ENCODE measurements at places on chromosomes 3 and 15.

GRCh38 chr15:89341316-89342005 is 6.8 kb upstream of the POLG start:
- no peak for DNase-seq

DNA sequence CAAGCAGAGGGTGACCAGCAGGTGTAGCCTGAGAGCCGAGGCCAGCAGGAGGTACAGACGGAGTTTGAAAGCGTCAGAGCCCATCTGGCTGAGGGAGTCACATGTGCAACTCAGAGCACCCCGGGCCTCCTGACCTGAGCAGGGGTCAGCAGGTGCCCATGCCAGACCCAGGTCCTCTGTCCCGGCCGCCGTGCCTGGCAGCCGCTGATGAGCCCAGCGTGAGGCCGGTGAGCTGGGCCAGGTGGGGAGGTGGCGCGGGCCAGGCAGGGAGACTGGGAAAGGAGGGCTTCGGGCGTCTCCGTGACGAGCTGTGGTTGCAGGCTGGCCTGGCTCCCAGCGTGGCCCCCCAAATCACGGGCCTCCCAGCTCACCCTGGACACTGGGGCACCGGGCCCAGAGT is 130.9 kb downstream of the CHSY1 start:
- no peak for DNase-seq

DNA sequence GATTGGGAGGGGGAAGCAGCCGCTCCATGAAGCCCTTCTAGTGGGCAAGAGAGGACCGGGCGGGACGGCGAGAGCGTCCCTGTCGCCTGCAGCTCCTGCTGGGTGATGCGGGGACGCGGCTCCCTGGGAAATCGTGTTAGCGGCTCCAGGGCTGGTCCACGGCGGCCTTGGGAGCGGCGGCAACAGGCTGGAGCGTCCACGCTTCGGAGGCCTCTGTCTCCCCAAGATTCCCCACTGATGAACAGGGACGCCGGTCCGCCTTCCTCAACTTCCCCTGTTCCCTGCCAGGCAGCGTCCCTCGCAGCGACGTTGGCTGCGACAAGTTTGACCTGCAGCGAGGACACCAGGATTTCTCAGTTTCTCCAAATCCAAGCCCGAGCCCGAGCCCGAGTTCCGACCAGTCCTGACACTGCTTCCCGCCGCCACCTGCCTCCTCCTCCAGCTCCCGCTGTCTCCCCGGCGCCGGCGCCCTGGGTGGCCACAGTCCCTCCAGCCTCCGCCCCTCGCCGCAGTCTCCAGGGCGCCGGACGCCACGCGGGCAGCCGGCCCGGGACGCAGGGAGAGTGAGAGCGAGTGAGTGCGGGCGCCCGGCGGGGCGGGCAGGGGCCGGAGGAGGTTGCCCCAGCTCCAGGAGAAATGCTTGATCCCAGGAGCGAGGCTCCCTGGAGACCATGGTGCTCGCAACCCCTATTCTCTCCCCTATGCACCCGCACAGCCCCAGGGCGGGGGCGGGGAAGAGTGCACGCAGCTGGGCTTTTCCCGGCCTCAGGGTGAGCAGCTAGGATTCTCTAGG is 78.1 kb upstream of the RNF7 start:
- no peak for DNase-seq

GRCh38 chr3:116950301-116951055 is 240.9 kb downstream of the TUSC7 start:
- no peak for DNase-seq
